Daoy (cell line): ENCODE measurements at places on chromosomes 2 and 18. TPM values are rescaled to one million over a fixed set of nuclear protein-coding genes. Genes with fewer than 3 reads are reported as not detected.
A peak's percentile ranks its signal among the peaks of the same experiment; 100 is the strongest.

The RNU2-63P gene
- total RNA-seq: 72.9 TPM in 1 of 2 replicates, not detected in the other

The TUBA3E gene
- total RNA-seq: 1.0 and 3.5 TPM in 2 replicates

The ARHGEF33 gene
- total RNA-seq: 0.03 TPM in 1 of 2 replicates, not detected in the other

The VIT gene
- total RNA-seq: not detected in 2 replicates

The C2orf80 gene
- total RNA-seq: not detected in 2 replicates

The MCFD2 gene
- 80.7 and 115 TPM in 2 replicates for total RNA-seq

The IL37 gene
- not detected in 2 replicates for total RNA-seq

The EDAR gene
- total RNA-seq: not detected in 2 replicates

The CNRIP1 gene
- 26.1 and 28.9 TPM in 2 replicates for total RNA-seq

The L3MBTL4 gene
- 2.8 and 3.4 TPM in 2 replicates for total RNA-seq

The KCNS3 gene
- total RNA-seq: 6.2 and 9.7 TPM in 2 replicates

The LRRC30 gene
- not detected in 2 replicates for total RNA-seq

DNA sequence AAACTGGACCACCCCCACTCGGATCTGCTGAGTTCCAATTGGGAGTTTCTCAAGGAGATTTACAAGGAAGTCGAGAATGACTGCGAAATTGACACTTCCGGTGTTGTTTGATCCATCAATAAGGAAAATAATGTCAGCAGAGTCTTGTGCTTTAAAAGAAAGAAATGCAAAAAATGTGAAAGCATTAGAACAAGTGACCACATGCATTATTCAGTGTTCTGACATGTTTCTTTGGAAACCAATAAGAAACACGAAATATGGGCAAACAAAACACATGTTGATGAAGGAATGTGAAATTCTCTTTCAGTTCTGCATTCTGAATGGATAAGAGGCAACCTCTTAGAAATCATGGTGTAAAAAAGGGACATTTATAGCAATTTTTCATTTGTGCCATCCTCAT, 25.9 kb downstream of the COL6A3 start:
- no peak for DNase-seq

DNA sequence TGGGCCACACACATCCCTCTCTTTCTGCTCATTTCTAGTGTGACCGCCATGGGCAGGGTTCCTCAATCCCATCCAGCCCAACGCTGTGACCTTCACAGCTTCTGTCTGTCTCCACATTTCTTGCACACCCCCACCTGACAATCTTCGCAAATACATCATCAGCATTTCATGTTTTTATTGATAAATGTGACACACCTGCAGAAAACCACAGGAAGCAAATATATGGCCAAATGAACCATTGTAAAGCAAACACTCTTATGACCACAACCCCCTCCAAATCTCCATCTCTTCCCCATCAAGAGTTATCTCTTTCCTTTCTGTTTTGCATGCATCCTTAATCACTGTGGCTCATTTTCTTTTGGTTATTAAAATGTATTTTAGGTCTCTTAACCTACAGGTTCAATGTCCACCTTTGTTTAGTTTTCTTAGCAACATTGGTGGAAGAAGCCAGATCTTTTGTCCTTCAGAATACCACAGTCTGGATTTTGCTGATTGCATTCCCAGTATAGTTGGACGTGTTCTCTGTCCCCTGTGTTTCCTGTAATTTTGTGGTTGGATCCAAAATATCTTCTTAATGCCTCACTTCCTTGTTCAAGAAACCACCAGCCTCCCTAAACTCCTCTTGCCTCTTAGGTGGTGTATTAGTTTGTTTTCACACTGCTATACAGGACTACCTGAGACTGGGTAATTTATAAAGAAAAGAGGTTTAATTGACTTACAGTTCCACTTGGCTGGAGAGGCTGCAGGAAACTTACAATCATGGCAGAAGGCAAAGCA, 9.8 kb upstream of the NCK2 start:
- peak; percentile 71 for DNase-seq

DNA sequence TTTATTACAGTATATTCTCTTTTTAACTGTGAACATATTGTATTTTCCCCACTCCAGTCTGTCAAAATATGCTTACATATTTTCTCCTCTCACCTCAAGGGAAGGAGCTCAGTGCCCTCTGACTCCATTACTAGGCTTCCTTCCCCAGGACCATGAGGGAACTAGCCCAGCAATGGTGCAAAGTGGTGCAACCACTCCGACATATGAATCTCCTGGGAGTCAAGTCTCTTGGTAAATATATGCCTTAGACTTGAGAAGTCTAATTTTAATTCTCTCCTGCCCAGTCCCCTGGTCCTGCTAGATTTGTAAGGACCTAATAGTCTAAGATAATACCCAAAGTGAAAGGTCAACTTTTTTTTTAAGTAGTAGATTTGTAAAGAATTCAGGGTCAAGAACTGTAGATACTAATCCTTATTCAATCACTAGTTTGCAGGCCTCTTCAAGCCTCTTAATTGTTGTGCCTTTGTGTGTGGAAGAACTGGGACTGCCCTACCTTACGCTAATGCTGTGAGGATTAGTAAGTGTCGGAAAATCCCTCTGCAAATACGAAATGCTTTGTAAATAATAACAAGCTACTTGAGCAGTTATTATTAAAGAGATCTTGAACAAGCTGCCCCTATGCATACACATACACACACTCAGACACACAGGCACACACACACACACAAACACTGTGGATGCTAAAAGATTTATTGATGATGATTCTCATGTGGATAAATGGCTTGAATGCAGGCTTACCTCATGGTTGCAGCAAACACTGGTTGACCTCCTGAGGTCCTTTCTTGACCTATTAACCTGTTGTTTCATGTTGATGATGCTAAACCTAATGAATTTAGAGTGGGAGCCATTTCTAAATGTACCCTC, 251.2 kb upstream of the PARD3B start:
- no peak for DNase-seq

GRCh38 chr2:189982780-189983394, 79.6 kb downstream of the MSTN start:
- DNase-seq: peak; percentile 2

GRCh38 chr2:6564326-6564725, 301.4 kb downstream of the CMPK2 start:
- DNase-seq: no peak

DNA sequence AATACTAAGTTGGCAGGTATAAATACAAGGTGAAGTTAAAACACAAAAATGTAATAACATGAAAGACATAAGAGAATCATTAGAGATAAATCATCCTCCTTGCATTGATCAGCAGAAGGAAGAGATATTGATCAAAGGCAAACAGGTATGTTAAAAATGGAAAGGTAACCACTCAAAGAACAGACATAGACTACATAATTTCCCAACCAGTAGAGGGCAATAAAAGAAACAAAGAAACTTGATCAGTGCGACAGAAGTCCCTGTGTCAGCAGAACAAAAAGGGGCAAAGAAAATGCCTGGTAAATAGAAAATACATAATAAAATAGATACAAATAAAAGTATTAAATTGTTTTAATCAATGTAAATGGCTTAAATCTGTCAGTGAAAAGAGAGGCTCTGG, 53.6 kb downstream of the FAM228A start:
- DNase-seq: no peak

- DNase-seq: no peak
Measured at GRCh38 chr2:238939074-238939473, 91.2 kb downstream of the TWIST2 start.

DNA sequence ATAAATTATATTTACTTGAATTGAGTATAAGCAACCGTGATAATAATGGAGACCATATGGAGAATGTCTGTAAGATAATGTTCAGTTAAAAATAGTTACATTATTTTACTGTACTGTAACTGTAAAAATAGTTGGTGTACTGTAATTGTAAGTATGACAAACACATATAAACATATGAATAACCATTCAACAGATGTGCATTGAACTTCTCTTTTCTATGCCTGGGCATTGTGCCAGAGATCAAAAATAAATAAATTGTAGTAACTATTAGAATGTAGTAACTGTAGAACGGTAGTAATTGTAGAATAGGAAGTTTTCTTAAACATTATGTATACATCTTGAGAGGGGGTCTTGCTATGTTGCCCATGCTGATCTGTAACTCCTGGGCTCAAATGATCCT, 287.4 kb upstream of the EPAS1 start:
- no peak for DNase-seq

DNA sequence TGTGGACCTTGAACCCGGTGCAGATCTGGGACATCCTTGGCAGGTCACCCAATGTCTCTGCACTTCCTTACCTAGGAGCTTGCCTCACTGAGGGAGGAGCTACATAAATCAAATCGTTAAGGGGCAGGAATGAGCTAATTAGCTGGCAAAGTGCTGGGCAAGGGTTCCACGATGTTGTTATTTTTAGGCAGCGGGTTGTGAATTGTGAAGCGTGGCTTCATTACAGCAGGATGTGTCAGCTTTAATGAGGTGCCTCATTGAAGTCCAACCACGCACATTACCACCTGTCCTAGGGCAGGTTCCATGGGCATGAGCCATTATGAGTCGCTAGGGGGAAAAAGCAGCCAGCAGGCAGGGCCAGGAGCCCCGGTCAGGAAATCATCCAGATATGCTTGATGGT, 127.0 kb upstream of the AGAP1 start:
- DNase-seq: peak; percentile 23

DNA sequence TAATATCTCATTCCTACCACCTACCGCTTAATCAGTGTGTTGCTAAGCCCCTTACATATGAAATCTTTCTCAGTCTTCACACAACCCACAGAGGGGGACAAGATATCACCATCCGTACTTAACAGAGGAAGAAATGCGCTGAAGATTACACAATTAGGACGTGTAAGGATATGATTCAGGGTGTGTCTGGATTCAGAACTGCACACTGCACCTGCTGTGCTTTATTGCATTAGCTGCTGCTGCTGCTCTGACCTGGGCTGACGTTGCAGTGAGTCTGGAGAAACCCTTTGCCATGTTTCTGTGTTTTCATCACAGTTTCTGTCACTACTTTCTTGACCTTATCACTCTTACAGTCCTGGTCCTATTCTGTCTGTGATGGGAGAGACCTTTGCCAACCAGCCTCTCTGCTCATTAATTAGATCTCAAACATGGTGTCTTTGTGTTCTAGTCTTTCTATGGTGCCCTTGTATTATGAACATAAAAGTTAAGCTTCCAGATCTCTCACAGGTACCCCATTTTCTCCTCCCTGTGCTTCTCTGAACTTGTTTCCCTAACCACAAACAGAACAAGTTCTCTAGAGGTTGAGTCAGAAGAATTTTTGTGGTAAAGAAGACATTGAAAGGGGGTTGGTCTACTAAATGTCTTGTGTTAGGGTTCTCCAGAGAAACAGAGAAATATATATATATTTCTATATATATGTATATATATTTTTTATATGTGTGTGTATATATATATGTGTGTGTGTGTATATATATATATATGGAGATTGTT, 92.9 kb upstream of the CYP1B1 start:
- no peak for DNase-seq

DNA sequence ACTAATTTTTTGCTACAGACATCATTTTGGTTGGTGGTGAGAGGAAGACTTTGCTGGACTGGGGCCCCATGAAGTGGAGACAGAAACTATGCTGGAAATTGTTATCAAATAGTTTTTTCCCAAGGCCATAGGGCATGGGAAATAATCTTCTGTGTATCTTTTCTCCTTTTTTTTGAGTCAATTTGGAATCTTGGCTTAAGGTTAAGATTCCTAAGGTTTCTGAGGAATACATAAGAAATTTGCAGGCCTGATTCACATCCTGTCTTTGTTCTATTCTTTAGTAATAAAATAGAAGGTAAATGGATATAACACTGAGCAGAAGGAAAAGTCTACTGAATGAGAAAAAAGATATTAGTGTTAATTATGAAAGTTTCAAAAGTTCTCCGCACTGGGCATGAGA, 16.6 kb downstream of the SMC6 start:
- DNase-seq: no peak

DNA sequence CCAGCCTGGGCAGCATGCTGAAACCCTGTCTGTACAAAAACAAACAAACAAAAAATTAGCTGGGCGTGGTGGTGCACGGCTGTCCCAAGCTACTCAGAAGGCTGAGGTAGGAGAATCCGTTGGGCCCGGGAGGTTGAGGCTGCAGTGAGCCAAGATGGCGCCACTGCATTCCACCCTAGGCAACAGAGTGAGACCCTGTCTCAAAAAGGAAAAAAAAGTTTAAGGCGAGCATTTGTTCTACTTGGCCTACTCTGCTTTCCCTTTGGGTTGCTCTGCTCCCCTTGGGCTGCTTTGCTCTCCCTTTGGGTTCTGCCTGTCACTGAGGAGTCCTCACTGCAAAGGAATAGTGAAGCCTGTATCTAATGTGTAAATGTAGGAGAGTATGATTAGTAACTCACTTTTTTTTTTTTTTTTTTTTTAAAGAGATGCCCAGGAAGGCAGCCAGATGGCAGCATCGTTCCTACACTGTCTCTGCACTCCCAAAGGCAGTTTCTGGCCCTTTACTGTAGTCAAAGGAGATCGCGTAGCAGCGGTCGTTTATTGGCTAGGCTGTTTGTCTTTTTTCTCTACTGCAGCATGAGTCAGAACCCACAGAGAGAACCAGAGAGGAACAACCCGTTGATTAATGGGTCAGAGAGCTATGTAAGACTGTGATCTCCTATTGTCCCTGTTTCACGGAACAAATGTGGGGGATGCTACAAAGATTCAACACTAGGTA, 118.3 kb upstream of the CWC22 start:
- peak; percentile 89 for DNase-seq

GRCh38 chr18:46148810-46149209, 44.6 kb downstream of the HAUS1 start:
- DNase-seq: peak; percentile 29

DNA sequence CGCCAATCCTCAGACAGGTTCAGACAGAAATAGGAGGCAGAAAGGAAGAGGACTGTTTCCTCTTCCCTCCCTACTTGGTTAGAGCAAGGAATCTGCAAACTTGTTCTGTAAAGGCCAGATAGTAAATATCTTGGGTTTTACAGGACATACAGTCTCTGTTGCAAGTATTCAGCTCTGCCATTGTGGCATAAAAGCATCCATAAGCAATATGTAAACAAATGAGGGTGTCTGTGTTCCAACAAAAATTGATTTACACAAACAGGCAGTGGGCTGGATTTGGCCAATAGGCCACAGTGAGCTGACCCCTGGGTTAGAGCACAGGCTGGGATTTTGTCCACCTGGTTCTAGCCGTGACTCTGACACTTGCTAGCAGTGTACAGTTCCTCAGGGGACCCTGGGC, 89.4 kb downstream of the NRP2 start:
- DNase-seq: no peak

DNA sequence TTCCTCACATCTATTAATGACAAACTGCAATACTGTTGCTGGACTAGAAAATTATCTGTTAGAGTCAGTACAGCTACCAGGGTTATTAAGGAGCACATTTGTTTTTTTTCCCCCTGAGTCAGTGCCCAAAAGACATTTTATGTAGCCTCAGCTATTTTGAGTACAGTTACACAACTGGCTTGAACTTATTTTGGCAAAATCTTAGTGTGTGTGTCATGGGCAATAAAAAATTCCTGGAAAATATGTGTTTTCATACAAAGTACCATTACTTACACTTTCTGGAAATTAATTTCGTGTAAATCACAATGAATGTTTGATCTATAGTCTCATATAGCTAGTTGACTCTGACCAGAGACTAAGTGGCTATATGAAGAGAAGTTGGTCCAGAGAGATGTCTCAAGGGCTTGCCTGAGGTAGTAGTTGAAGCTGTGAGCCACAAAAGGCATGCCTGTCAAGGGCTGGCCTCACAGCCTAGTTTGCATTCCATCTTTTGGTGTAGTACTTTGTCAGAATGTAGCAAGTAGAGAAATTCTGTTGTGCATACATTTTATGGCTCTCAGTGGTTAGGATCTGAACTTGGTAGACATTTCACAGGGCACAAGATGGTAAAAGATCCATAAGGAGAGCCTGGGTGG, 283.4 kb downstream of the MTX2 start:
- DNase-seq: peak; percentile 14

- DNase-seq: peak; percentile 37
Measured at GRCh38 chr2:95300450-95300849, 3.3 kb downstream of the KCNIP3 start.

GRCh38 chr18:32610176-32610575, 139.5 kb upstream of the GAREM1 start:
- DNase-seq: no peak

GRCh38 chr2:57558312-57558711, 488.3 kb upstream of the VRK2 start:
- DNase-seq: no peak
